ENCODE measurements at places on chromosomes 7 and 10. TPM values are rescaled to one million over a fixed set of nuclear protein-coding genes. Genes with fewer than 3 reads are reported as not detected.
A peak's percentile ranks its signal among the peaks of the same experiment; 100 is the strongest.

- no peak for DNase-seq
- peaks cover 4% of the 10 kb centered on the region for H3K27me3 ChIP-seq
- H3K4me1 ChIP-seq: no peaks in the 10 kb centered on the region
- H3K36me3 ChIP-seq: no peaks in the 10 kb centered on the region
- H3K27ac ChIP-seq: no peak overlapping the region
Measured at GRCh38 chr10:88744002-88744401, 15.8 kb upstream of the LIPN start.

GRCh38 chr10:75755528-75755927, 324.1 kb downstream of the LRMDA start:
- no peaks in the 10 kb centered on the region for H3K36me3 ChIP-seq
- no peaks in the 10 kb centered on the region for H3K4me1 ChIP-seq
- no peak for DNase-seq
- no peak overlapping the region for H3K27ac ChIP-seq

GRCh38 chr10:123687758-123688157, 21.6 kb downstream of the GPR26 start:
- H3K36me3 ChIP-seq: no peaks in the 10 kb centered on the region
- DNase-seq: no peak
- H3K4me3 ChIP-seq: no peak overlapping the region
- no peaks in the 10 kb centered on the region for H3K4me1 ChIP-seq

DNA sequence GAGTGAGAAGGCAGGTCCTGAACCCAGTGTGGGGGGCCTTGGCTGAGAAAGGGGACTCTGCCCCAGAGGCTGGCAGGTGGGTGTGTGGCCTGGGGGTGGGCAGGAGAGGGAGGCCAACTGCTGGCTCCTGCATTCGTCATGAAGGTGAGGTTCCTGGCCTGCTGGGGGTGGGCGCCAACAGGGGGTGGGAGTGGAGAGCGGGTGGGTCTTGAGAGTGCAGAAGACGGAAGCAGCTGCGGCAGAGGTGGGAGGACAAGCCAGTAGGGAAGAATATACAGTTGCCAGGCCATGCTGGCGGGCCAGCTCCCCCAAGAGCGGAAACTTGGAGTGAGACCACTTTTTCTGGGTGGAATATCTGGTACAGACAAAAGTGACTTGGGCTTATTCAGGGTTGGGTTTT, 23.4 kb downstream of the GHRHR start:
- no peak overlapping the region for H3K27ac ChIP-seq
- H3K4me1 ChIP-seq: no peaks in the 10 kb centered on the region
- no peaks in the 10 kb centered on the region for H3K36me3 ChIP-seq
- DNase-seq: no peak

DNA sequence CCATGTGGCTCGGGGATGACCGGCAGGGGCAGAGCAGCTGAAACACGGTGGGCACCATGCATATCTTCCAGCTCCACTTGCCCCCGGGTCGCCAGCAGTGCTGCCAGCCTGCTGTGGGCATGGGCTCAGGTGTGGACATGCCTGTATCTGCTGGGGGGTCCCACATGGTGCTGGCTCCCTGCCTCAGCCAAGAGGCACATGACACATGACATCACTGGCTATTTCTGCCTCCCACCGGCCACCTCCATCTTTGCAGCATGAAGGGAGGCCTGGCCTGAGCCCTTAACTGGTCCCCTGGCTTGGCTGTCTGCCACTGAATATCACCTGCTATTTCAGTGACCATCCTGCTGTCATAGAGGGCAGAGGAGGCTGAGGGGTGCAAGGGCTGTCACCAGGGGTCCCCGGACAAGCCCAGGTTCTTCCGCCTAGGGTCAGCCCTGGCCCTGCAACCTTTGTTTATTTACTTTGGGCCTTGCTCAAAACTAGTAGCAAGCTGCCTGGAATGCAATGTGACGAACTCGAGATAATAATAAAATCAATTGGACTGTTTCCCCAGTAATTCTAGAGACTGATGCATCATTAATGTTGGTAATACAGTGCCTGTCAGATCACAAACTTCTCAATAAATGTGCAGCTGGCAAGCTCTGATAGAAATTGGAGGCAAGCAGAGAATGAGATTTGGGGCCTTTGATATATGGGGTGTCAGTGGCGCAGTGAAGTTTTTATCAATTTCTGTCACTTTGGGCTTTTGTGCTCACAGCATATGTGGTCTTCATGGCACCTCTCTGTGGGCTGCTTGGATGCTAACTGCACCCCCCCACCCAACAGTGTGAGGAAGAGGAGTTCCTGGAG, 28.5 kb downstream of the ZMIZ1 start:
- H3K27me3 ChIP-seq: no peaks in the 10 kb centered on the region
- H3K4me1 ChIP-seq: peaks cover 98% of the 10 kb centered on the region
- no peak overlapping the region for H3K4me3 ChIP-seq
- peak overlapping the region; percentile 38 for H3K27ac ChIP-seq

DNA sequence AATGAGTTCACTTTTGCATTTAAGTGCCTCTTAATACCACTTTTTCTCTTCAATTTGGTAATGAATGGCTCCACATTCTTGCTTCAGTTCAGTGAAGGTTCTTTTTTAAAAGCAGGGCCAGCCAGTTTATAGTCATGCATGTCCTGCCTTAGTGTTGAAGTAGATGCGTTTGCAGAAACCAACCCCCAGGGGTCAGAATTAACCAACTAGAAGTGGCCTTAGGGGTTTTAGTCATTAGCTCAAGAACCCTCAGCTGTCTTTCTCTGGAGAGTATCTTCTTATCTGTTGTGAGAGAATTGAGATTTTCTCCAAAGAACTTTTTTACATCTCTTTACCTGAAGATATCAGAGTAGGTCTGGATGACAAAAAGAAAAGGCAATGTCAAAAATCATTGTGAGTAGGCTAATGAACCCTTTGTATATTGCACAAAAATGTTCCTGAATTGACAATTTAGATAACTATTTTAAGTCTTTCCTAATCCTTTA, 82.2 kb downstream of the PIK3CG start:
- H3K4me3 ChIP-seq: no peak overlapping the region
- H3K36me3 ChIP-seq: no peaks in the 10 kb centered on the region
- no peaks in the 10 kb centered on the region for H3K27me3 ChIP-seq
- H3K27ac ChIP-seq: no peak overlapping the region
- no peaks in the 10 kb centered on the region for H3K4me1 ChIP-seq

- no peaks in the 10 kb centered on the region for H3K4me1 ChIP-seq
- no peak for DNase-seq
- no peaks in the 10 kb centered on the region for H3K36me3 ChIP-seq
- no peaks in the 10 kb centered on the region for H3K27me3 ChIP-seq
- H3K4me3 ChIP-seq: no peak overlapping the region
Measured at GRCh38 chr7:120370954-120371353, 98.0 kb downstream of the KCND2 start.

GRCh38 chr7:128921866-128922440, 11.4 kb upstream of the KCP start:
- H3K4me3 ChIP-seq: no peak overlapping the region
- no peaks in the 10 kb centered on the region for H3K36me3 ChIP-seq
- H3K27me3 ChIP-seq: peaks cover 13% of the 10 kb centered on the region

DNA sequence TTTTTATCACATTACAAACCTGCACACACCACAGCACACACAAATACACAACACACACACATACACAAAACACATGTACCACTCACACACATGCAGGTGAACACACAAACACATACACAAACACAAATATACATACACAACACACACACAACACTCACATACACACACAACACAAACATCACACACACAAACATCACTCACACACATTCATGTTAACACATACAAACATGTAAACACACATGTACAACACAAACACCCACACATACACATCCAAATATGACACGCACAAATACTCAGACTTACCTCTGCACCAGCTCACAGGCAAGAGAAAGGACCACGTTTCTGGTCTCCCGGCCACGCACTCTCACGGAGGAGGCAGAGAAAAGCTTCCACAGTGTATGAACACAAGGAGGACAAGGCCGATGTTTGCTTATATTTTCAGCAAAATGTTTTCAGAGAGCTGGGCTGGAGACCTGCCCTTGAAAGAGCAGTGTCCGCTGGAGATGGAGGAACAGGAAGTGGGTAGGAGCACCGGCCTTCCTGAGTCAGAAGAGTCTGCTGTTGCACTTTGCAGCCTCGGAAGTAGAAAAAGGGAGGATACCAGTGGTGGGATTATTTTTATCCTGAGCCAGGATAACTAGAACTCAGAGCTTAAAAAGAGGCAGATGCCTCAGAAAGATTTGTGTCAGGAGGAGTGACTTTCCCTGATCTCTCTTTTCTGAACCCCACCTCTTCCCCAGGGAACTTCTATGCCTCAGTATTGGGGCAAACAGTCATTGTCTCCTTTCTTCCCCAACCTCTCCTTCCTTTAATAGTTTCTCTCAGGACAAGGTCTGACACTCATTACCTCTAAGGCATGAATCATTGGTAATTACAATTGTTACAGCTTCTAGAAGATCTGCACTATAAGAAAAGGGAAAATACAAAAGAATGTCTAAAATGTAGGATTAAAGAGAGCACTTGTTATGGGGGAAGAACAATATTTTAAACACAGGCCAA, at the start of gene GIMAP6:
GIMAP6 (minus strand) TSS at position 520 of the 999 bp plus-strand sequence. CDS start 2,243 bp downstream, outside the sequence.
- peak; percentile 55 for DNase-seq
- H3K4me3 ChIP-seq: peak within 1 kb of the TSS; percentile 40
- H3K36me3 ChIP-seq: peaks cover 25% of the 10 kb centered on the region
- H3K4me1 ChIP-seq: peaks cover 27% of the 10 kb centered on the region

DNA sequence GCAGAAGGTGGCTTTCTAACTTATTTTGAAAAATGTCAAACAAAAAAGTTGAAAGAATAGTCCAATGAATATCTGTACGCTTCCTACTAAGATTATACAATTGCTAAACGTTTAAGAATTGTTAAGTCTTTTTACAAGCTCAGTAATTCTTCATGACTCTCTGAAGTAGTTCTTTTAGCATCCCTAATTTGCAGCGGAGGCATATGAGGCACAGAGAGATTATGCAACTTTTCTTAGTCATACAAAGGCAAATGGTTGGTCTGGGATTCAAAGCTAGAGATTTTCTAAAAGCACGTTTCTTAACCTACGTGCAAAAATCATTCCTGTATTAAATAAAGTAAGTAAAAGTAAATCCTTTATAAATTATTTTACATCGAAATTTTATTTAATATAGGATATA, 254.2 kb downstream of the MAGI2 start:
- H3K36me3 ChIP-seq: no peaks in the 10 kb centered on the region
- no peak overlapping the region for H3K4me3 ChIP-seq
- H3K27me3 ChIP-seq: no peaks in the 10 kb centered on the region
- DNase-seq: no peak

DNA sequence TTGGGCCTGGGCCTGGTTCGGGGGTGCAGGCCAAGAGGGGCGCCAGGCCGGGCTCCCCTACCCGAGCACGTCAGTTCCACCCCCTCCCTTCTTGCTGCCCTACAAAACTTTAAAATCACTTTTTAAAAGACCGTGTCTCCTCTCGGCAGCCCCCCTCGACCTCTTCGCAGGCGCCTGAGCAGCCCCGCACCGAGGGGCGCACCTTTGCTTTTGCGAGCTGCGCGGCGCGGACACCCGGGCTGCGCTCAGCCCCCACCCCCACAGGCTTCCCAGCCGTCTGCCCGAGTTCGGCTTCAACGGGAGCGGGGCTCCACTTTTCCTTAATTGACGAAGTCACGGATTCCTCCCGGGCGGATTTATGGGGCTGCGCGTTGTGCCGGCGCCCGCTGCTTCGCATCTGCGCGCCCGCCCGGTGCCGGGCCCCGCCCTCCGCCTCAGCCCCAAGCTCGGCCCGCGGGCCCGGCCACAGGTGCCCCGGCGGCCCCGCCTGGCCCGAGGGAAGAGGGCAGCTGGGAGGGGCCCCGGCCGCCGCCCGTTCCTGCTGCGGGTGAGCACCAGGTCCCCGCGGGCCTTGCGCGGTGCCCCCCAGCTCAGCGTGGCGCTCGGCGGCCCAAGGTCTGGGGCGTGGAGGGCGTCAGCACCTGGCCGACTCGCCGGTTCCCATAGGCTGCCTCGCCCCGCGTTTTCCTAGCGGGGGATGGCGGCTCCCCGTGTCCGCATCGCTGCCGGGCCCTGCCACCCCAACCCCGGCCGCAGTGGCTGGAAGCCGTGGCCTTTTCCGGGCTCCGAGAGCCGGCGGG, 10.8 kb upstream of the MNX1 start:
- no peak for DNase-seq
- H3K27ac ChIP-seq: no peak overlapping the region
- H3K4me3 ChIP-seq: no peak overlapping the region
- peaks cover 6% of the 10 kb centered on the region for H3K4me1 ChIP-seq

NEUROG3 gene
- not detected for total RNA-seq

TAS2R5 gene
- not detected for total RNA-seq

UNCX gene
- not detected for total RNA-seq

PLCE1 gene
- total RNA-seq: 33.2 TPM

ITIH5 gene
- 15.1 TPM for total RNA-seq

COL26A1 gene
- total RNA-seq: not detected

LMOD2 gene
- 1,201 TPM for total RNA-seq

TAF5 gene
- total RNA-seq: 2.3 TPM
